ENCODE measurements at places on chromosomes 11 and 22. TPM values are rescaled to one million over a fixed set of nuclear protein-coding genes. Genes with fewer than 3 reads are reported as not detected.
A peak's percentile ranks its signal among the peaks of the same experiment; 100 is the strongest.

DNA sequence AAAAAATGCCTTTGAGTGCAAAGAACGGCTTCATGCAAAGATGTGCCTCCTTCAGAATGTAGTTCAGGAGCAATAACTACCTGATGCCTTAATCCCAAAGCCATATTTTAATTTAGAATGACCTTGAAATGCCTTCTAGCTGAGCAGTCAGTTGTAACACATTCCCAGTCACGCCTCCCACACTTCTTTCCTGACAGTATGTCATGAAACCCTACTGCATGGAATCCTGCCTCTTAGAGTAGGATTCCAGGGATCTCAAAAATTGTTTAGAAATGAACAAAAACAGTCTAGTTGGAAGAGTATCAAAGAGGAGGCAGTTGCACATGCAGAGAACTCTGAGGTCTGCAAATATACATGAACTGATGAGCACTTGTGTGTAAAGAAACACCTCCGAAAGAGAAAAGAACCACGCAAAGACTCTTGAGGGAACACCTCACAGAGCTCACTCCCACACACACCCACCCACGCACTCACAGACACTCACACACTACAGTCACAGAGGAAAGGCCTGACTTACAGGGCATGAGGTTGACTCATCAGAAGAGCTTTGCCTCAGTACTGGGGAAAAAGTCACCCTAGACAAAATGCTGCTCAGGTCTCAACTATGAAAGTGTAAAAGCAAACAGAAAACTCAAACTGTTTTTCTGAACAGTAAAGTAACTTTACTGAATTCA lies 77.4 kb downstream of the GGTLC2 start:
- DNase-seq = no peak

- DNase-seq = no peak
Observed at GRCh38 chr22:40196628-40197360, 19.1 kb downstream of the TNRC6B start.

DNA sequence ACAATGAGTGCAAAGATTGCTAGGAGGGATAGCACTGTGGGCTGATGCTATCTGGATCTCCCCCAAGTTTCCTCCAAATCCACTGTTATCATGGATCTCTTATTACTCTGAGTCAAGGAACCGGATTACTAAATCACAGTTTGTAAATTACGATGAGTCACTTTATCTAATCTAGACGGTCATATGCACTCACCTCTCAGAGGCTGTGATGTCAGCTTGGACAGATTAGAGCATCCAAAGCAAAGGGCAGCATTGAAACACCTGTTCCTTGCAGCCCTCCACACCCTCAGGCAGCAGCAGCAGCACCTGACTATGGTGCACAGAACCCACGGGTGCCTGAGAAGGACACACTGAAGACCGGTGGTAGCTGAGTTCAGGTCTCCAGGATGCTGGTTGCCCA lies 14.0 kb upstream of the POU2AF1 start:
- DNase-seq = no peak

GRCh38 chr22:44194569-44194968 lies 13.8 kb downstream of the PARVG start:
- no peak for DNase-seq

DNA sequence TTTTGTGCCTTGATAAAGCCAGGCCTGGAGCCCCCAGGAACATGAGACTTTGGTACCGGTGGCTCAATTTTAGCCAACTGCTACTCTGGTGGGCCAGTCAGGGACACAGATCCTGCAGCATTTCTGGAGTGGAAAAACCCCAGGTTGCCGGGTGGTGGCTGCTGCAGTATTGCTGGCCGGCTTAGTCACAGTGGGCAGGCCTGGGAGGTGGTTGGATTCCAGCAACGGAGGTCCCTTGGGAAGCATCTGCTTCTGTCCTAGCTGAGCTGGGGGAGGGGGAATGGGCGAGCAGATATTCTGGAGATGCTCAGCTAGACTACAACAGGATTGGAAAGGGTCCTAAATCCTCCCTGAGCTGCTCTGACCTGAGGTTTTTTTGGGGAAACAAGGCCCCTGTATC lies 31.6 kb upstream of the ACCSL start:
- DNase-seq = peak; percentile 77

DNA sequence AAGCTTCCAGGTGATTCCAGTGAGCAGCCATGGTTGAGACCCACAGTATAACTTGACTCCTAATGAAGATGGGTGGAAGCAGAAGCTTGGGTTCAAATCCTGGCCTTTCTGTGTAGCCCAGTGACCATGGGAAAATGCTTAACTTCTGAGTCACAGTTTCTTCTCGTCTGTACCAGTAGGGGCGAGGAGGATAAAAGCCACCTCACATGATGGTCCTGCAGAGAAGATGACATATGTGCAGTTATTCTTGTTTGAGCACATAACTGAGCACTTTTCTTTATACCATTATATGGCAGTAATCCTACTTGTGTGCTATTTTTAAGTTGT lies 4.9 kb downstream of the TMEM109 start:
- no peak for DNase-seq

DNA sequence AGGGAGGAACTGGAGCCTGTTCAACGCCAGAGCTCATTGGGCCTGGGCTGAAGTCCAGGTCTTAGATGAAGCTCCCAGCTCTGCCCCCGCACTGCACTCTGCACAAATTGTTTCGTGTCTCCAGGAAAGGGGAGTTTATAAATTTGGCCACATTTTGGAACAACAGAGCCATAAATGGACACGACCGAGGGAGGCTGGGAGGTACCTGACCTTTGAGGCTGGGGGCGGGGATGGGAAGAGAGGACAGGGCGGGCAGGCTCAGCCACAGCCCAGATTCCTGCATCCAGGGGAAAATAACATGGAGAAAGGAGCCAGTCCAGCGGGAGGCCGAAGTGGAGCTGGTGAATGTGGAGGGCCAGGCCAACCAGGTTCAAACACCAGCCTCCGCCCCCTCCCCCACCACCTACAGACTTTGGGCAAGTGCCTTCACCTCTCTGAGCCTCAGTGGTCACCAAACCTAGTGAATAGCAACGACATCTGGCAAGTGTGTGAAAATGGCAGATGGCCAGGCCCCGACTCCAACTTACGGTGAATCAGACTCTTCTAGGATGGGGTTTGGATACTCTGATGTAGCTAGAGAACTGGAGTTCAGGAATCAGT lies 36.8 kb upstream of the SMTN start:
- DNase-seq = peak; percentile 79

DNA sequence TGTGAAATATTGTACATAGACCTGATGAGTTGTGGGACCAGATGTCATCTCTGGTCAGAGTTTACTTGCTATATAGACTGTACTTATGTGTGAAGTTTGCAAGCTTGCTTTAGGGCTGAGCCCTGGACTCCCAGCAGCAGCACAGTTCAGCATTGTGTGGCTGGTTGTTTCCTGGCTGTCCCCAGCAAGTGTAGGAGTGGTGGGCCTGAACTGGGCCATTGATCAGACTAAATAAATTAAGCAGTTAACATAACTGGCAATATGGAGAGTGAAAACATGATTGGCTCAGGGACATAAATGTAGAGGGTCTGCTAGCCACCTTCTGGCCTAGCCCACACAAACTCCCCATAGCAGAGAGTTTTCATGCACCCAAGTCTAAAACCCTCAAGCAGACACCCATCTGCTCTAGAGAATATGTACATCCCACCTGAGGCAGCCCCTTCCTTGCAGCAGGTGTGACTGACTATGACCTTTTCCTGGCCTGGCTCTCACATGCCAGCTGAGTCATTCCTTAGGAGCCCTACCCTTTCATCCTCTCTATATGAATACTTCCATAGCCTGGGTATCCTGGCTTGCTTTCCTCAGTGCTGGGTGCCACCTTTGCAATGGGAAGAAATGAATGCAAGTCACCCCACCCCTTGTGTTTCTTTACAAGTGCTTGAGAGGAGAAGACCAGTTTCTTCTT lies 12.3 kb downstream of the PIK3IP1 start:
- no peak for DNase-seq

DNA sequence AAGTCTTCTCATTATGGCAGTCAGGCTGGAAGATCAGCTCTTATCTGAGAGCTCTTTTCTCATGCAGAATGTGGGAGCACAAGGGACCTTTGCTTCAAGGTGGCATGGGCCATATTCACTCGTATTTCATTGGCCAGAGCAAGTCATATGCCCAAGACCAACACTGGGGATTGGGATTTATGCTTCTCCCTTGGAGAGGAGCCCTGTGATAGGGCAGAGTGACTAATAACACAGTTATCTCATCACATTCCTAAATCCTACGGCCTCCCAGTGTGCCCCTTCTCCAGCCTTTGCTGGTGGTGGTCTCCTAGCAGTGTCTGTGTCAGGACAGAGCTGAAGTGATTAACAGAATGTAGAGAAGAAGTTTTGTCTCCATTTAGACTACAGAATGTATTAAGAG lies 48.6 kb downstream of the SYT9 start:
- no peak for DNase-seq

GRCh38 chr11:110374921-110375320 lies 54.8 kb upstream of the FDX1 start:
- DNase-seq = no peak

GRCh38 chr11:95647355-95647754 lies 142.2 kb downstream of the FAM76B start:
- no peak for DNase-seq

- no peak for DNase-seq
Observed at GRCh38 chr11:12240677-12241076, 130.3 kb downstream of the MICAL2 start.

DNA sequence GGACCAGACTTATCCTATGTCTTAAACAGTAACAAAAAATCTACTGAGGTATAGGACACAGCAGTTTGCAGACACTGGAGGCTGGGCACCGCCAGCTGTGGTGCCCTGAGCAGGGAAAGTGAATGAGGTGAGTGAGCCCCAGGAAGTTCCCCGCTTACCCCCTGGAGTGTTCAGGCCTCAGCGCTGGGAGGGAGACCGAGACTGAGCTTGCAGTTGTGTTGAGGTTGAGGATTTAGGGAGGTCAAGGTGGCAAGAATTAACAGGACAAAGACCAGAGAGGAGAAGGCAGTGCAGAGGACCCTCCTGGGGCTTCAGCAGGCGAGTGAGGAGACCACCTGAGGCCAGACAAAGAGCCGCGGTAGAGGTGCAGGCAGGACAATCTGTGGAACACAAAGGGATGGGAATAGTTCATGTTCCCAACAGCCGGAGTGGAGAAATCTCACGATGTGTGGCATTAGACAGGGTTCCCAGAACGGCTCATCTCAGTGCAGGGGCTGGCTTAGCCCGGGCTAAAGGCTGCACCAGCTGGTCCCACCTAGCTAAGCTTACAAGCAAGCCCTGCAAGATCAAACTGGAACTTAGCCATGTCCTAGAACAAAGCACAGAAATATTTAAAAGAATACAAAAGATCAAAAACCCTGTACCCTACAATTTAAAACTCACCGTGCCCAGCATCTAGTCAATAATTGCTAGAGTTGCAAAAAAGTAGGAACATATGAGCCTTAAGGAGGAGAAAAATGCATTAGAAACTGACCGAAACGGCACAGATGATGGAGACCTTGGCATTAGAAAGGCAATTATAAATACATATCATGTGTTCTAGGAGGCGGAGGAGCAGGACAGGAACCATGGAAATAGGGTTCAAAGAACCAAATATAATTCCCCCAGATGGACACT lies 47.4 kb upstream of the PITPNB start:
- DNase-seq = no peak

GRCh38 chr11:45859661-45860140 lies 12.4 kb downstream of the CRY2 start:
- peak; percentile 95 for DNase-seq

DNA sequence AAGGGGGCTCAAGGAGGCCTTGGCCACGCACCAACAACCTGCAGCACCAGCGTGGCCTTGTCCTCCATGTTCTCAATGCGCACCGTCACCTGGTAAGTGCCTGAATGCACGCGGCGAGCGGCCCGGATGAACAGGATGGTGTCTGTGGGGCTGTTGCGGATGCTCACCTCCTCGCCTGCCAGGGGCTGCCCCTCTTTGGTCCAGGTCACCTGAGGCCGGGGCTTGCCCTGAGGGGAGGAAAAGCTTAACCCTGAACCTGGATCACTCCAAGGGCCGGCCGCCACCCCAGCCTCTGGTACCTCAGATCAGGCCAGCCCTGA lies 19.0 kb downstream of the MYBPC3 start:
- no peak for DNase-seq

- DNase-seq = no peak
Observed at GRCh38 chr11:58573451-58574104, 2.1 kb downstream of the LPXN start.

GRCh38 chr11:124678416-124678815 lies 4.7 kb downstream of the SPA17 start:
- DNase-seq = no peak

GRCh38 chr11:128814856-128815705 lies 52.0 kb downstream of the KCNJ1 start:
- peak; percentile 53 for DNase-seq

- DNase-seq = no peak
Observed at GRCh38 chr11:43967661-43968060, 25.2 kb downstream of the C11orf96 start.

GRCh38 chr22:23893945-23894709 lies at the start of gene MIF:
Gene MIF, plus strand, starts transcription at chr22:23894383. Its CDS starts 92 bp downstream, at chr22:23894475.
- peak; percentile 95 for DNase-seq

GRCh38 chr22:44272401-44272771 lies 40.4 kb downstream of the SHISAL1 start:
- DNase-seq = no peak

DNA sequence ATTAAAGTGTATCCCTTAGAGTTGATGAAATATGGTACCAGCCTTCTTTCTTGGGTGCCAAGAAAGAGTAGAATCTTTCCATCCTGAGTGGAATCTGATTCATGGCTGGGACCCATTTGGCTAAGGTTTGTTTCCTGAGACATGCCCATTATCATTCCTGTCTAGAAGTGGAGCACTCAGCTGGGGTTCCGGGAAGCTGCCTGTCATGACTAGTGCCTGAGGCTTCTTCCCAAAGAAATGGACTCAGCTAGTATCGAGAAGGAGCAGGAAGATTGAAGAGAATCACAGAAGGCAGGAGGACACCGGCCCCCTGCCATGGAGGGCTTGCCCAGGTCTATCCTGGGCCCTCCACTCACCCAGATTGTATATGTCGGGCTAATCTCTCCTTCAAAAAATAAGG lies 57.6 kb downstream of the KREMEN1 start:
- no peak for DNase-seq

DNA sequence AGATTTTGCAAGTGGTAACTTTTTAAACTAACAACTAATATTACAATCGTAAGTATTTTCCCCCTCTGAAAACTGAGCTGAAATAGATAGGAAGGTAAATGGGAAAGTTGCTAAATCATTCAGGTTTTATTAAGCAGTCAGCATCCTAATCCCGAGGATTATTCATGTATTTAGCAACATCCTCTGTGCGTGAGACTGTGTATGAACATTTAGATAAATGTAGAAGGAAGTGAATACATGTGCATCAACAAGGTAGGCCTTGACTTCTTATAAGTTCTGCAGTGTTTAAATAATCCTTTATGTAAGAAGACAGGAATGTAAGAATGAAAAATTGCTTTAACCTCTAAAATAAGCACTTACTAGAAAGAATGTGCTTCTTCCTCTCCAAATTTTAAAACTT lies 745.9 kb upstream of the TENM4 start:
- no peak for DNase-seq

Gene FGF3
- polyA plus RNA-seq = not detected

Gene HOATZ
- polyA plus RNA-seq = 50.1 TPM

Gene LRRC75B
- polyA plus RNA-seq = 33.0 TPM

Gene MS4A3
- polyA plus RNA-seq = 0.63 TPM

Gene HBE1
- not detected for polyA plus RNA-seq

Measured in testis (tissue), 5 donors.